HT1080 (cell line): ENCODE measurements at places on chromosomes 4 and X. TPM values are rescaled to one million over a fixed set of nuclear protein-coding genes. Genes with fewer than 3 reads are reported as not detected.

DNA sequence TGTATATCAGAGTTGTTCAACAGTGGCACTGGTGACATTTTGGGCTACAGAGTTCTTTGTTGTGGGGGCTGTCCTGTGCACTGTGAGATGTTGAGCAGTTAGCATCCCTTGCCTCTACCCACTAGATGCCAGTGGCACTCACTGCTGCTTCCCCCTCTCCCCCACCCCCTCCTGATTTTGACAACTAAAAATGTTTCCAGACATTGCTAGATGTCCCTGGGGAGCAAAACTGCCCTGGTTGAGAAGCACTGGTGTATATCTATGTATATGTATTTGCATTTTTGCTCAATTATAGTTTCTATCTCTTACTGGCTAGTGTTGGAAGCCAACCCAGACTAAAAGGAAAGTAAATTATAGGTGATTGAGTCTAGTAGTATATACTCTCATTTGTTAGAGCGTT is 2.4 kb downstream of the TMEM131L start:
- DNase-seq: no peak

- no peak for DNase-seq
These were observed 193.4 kb upstream of the GPR101 start for GRCh38 chrX:137227151-137227550.

MAGEC3 gene
- not detected in 2 replicates for total RNA-seq

- peak; percentile 37 for DNase-seq
These were observed 388.7 kb downstream of the FAT4 start for GRCh38 chr4:125703443-125703842.

- peak; percentile 25 for DNase-seq
These were observed 149.5 kb downstream of the EDA2R start for GRCh38 chrX:66489339-66489738.

DNA sequence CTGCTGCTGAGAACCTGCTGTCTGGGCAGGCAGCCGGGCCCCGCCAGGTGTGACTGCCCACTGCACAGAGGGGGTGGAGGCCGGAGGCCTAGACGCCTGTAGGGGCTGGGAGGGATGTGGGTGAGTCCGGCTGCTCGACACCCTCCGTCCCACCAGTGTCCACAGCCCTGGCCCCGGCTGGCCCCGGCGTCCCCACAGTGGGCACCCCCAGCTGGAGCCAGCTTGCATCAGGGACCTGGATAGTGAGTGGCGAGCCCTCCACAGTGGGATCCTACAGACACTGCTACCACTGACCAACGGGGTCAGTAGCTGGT is 34.7 kb upstream of the SPON2 start:
- no peak for DNase-seq

DNA sequence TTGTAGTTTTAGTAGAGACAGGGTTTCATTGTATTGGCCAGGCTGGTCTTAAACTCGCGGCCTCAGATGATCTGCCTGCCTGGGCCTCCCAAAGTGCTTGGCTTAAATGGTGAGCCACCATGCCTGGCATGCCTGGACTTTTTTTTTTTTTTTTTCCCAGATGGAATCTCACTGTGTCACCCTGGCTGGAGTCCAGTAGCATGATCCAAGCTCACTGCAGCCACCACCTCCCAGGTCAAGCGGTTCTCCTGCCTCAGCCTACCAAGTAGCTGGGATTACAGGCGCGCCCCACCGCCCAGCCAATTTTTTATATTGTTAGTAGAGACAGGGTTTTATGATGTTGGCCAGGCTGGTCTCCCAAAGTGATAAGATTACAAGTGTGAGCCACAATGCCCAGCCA is 8.4 kb downstream of the UBE2K start:
- DNase-seq: peak; percentile 82
